Hematopoietic multipotent progenitor cell treated with erythropoietin and hydrocortisone succinate and interleukin-3 and kit ligand, for 15 days (in vitro differentiated cells): ENCODE measurements at places on chromosomes 3 and 15.

GRCh38 chr3:119413603-119414280 is 49.7 kb downstream of the TMEM39A start:
- no peak for DNase-seq

DNA sequence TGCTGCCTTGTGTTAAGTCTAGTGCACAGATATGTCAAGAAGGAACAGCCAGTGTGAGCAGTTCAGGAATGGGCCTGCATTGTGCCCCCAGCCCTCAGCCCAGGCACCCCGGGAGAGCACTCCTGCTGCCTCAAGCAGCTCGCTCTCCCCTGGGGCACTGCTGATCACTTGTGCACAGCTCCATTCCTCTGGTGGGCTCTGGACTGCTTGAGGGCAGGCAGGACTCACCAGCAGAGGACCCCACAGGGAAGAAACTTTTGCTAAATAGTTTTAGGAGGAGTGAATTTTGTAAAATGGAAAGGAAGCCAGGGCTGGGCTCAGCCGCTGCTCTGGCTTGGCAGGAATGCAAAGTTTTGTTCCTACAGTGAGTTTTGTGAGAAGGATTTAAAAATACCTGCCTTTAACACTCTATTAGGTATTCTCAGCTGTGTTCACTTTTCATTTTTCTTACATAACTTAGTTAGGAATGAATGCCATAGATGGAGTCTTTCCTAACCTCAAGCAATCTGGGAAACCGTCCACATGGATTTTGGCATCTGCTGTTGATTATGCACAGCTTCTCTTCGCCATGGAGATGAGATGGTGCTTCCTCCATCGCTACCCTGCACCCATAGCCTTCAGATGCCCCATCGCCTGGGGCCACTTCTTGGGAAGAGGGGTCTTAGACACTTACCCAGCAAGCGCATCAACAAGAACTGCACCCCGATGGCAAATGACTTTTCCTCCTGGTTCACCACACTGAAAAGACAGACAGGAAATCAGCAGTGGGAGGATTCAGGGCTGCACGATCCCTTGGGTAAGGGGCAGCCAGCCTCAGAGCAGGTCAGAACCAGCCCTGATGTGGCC is 42.3 kb upstream of the RAB6B start:
- DNase-seq: no peak

GRCh38 chr15:66877477-66878271 is 175.6 kb downstream of the SMAD6 start:
- DNase-seq: no peak

DNA sequence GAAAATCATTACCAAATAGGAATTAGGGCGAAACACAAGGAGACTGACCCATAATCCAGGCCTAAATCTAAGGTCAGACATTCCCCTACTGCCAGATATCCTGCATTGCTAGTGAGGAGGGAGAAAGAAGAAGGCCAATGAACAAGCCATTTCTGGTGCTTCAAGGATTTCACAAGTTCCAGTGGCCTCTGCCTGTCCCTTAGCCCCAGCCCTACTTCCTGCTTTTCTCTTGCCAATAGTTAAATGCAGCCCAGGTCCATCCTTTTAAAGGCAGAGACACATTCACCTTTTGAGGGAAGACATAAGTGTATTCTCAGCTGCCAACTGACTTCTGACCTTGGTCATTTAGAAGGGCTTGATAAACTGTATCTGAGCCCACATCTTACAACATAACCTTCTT is 135.8 kb downstream of the ZNF621 start:
- DNase-seq: no peak

DNA sequence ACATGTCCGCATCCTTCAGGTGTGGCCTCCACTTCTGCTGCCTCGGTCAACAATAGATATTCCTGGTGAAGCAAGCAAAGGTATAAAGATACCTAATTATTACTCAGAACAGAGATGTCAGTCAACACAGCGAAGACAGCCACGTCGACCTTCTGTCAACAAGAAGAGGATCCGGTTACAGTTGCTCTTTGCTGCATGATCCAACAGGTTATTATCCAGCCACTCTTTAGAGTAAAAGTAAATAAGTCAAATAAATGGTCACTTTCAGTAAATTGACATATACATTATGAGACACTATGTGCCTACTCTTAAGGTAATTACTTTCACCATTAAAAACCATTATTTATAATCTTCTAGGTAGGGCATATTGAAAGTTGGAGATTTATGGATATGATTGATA is 356.8 kb upstream of the ATP11B start:
- DNase-seq: no peak

GRCh38 chr3:130425484-130425883 is 80.0 kb downstream of the COL6A5 start:
- DNase-seq: no peak
